ENCODE measurements at places on chromosomes 12 and 14. TPM values are rescaled to one million over a fixed set of nuclear protein-coding genes. Genes with fewer than 3 reads are reported as not detected.

DNA sequence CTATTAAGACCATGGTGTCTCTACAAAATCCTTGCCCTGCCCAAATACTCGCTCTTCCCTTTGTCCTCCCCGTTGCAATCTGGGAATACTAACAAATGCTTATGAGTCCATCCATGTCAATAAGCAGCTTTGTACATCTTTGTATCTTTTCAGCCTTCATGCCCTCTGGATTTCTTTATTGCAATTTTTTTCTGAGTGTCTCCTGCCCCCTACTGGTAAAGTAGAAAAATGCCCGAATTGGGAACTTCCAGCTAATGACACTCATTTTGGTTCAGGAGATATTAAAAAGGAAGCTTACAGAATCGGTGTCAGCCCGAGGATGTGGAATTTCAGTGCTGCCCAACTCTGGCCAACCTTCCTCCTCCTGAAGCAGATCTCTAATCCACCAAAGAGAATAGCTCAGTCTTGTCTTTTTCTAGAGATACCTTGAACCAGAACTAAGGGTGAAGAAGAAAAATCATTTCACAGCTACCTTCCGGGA lies 46.0 kb downstream of the SH2B3 start:
- H3K4me1 ChIP-seq: peaks cover 48% of the 10 kb centered on the region
- H3K4me3 ChIP-seq: no peak overlapping the region
- peaks cover 94% of the 10 kb centered on the region for H3K36me3 ChIP-seq
- no peaks in the 10 kb centered on the region for H3K27me3 ChIP-seq

GPR68 gene
- total RNA-seq: 4.2 TPM

- H3K27ac ChIP-seq: no peak overlapping the region
- DNase-seq: no peak
- no peak overlapping the region for H3K4me3 ChIP-seq
- peaks cover 15% of the 10 kb centered on the region for H3K36me3 ChIP-seq
- no peaks in the 10 kb centered on the region for H3K4me1 ChIP-seq
Observed at GRCh38 chr12:109179927-109180326, 63.5 kb downstream of the ACACB start.

MANSC4 gene
- total RNA-seq: not detected

DNA sequence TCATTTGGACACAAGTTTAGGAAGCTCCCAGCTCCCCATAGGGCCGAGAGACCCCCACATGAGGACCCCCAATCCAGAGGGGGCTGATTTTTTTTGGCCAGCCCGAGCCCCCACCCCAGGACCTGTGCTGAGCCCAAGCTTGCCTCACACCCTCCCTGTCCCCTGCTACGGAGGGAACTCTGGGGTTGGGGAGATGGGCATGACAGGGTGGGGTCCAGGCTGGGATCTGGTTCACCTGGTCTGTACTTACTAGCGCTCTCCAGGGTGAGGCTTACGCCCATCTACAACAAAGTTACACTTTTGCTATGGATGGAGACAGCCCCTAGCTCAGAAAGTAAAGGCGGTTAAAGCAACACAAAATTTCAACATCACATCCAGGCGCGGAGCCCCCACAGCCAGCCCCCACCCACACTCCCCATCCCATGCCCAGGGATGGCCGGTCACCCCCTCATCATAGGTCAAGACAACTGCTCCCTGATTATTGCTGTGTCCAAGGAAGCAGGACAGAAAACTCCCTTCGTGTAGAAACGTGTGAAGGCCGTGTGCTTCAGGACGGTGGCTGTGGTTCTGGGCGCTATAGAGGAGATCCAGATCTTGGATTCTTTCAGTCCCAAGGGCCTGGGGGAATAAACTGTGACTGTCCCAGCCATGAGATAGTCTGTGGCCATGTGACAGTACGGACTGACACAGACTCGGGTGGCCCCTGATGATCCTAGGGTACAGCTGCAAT lies 10.7 kb downstream of the SLC25A29 start:
- no peaks in the 10 kb centered on the region for H3K36me3 ChIP-seq
- no peak for DNase-seq
- H3K4me3 ChIP-seq: no peak overlapping the region

KLRK1 gene
- 4.9 TPM for total RNA-seq

DNA sequence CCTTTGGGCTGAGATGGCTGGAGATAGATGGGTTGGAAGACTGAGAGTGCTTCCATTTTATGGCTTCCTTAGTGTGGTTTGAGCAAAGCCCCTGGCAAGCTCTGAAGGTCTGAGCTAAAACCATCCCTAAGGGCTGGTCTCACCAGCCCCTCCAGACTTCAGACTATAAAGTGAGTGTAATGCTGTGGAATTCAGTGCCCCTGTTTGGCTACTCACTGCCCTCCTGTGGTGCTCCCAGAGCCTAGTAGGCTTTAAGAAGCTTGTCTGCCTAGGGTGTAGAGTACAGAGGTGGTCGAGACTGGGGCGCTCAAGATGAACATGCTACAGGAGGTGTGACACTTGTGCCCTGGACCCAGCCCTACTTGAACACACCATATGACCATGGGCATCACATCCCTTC lies 246.7 kb upstream of the FKBP4 start:
- H3K27ac ChIP-seq: no peak overlapping the region
- no peaks in the 10 kb centered on the region for H3K36me3 ChIP-seq
- DNase-seq: no peak
- no peaks in the 10 kb centered on the region for H3K27me3 ChIP-seq
- H3K4me3 ChIP-seq: no peak overlapping the region

GRCh38 chr14:36279306-36280190 lies 40.9 kb downstream of the MBIP start:
- H3K27me3 ChIP-seq: peaks cover 37% of the 10 kb centered on the region
- DNase-seq: no peak
- H3K4me3 ChIP-seq: no peak overlapping the region
- no peaks in the 10 kb centered on the region for H3K36me3 ChIP-seq

DNA sequence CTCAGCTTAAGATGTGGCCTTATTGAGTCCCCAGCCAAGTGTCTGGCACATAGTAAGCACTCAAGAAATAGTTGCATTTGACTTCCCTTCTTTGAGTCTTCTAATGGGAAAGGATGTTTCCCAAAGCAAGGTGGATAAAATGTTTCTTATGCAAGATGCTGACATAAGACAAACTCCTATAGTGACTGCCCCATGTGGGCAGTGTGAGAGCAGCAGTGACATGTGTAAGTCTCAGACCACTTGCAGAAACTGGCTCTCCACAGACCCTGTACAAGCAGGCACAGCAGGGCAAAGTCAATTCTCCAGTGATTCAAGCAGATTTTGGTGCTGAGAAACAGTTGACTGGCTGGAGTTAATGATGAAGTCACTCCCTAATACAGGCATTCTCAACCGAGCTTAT lies 255.3 kb downstream of the ANO2 start:
- no peak for DNase-seq
- no peaks in the 10 kb centered on the region for H3K4me1 ChIP-seq
- H3K27me3 ChIP-seq: peaks cover 4% of the 10 kb centered on the region
- H3K27ac ChIP-seq: no peak overlapping the region
- H3K4me3 ChIP-seq: no peak overlapping the region

DNA sequence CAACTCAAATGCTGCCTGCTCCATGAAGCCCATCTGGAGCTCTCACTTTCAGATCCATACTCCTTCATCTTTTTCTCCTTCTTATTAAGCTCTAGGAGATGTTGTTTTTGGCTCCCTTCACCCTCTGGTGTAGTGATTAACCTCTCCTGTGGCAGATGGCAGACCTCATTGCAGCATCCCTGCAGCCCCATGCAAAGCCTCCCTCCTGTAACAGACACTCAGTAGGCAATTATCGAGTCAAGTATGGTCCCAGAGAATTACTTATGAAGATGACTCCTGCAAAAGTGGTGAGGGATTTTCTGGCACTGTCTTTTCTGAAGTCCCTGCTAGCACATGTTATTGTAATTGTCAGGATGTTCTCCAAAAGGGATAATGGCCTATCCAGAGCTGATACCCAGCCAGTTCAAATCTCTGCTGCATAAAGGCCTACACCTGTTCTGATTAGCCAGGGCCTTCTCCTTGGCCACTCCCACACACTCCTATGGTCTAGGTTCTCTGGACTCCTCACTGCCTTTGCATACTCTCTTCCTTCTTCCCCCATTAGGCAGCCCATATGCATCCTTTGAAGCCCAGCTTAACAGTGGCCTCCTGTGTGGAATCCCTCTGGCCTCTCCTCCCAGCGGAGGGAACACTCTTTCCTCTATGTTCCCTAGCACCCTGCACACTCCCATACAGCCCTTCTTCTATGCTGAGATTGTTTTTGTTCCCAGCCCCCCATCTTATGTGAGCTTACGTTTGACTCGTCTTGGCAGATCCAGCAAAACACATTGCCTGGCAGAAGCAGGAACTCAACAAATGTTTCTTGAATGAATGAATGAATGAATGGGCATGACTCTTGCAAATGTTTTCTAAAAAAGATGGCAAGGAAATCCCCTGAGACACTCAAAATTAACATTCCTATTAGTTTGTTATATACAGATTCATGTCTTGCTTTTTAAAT lies 43.9 kb upstream of the MDM1 start:
- H3K4me3 ChIP-seq: no peak overlapping the region
- H3K27ac ChIP-seq: no peak overlapping the region
- DNase-seq: no peak
- peaks cover 4% of the 10 kb centered on the region for H3K4me1 ChIP-seq
- no peaks in the 10 kb centered on the region for H3K27me3 ChIP-seq
- H3K36me3 ChIP-seq: no peaks in the 10 kb centered on the region

TMEM179 gene
- 0.73 TPM for total RNA-seq

- no peaks in the 10 kb centered on the region for H3K27me3 ChIP-seq
- DNase-seq: no peak
- no peak overlapping the region for H3K27ac ChIP-seq
- H3K4me1 ChIP-seq: no peaks in the 10 kb centered on the region
Observed at GRCh38 chr12:75890660-75891059, 140.9 kb downstream of the PHLDA1 start.

All from left lung (tissue), 14 donors.